ENCODE measurements at places on chromosomes 2 and 18. TPM values are rescaled to one million over a fixed set of nuclear protein-coding genes. Genes with fewer than 3 reads are reported as not detected.

CAPN14 gene
- not detected for total RNA-seq

STON1 gene
- total RNA-seq, result 12.5 TPM

IL1F10 gene
- total RNA-seq, result not detected

SH3BP4 gene
- 35.5 TPM for total RNA-seq

CDK15 gene
- total RNA-seq, result 0.47 TPM

GLI2 gene
- 18.4 TPM for total RNA-seq

FRZB gene
- total RNA-seq, result 0.49 TPM

HRH4 gene
- not detected for total RNA-seq

CREG2 gene
- 0.04 TPM for total RNA-seq

TEKT4 gene
- total RNA-seq, result not detected

GULP1 gene
- 77.2 TPM for total RNA-seq

DNA sequence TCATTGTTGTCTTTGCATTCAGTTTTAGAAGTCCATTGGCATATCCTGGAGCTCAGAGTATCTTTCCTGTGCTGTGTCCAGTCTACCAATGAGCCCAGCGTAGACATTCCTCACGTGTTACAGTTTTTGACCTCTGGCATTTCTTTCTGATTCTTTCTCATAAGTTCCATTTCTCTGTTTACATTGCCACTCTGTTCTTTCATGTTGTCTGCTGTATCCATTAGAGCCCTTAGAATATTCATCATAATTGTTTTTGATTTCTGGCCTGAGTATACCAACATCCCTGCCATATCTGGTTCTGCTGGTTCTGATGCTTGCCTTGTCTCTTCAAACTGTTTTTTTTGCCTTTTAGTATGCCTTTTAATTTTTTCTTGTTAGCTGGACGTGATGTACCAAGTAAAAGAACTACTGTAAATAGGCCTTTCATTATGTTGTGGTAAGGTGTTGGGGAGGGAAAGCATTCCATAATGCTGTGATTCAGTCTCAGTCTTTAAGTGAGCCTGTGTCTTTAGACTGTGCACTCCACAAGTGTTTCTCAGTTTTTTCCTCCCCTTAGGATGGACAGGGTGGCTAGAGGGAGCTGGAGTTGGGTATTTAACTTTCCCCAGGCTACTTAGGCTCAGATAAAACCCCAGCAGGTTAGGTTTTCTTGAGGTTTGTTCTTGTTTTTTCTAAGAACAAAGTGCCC, 35.6 kb downstream of the CEP192 start:
- no peaks in the 10 kb centered on the region for H3K4me1 ChIP-seq
- DNase-seq, result no peak
- H3K36me3 ChIP-seq, result peaks cover 32% of the 10 kb centered on the region

- no peak for DNase-seq
- peaks cover 3% of the 10 kb centered on the region for H3K27me3 ChIP-seq
These were observed 427.8 kb upstream of the MYT1L start for GRCh38 chr2:2758793-2759367.

DNA sequence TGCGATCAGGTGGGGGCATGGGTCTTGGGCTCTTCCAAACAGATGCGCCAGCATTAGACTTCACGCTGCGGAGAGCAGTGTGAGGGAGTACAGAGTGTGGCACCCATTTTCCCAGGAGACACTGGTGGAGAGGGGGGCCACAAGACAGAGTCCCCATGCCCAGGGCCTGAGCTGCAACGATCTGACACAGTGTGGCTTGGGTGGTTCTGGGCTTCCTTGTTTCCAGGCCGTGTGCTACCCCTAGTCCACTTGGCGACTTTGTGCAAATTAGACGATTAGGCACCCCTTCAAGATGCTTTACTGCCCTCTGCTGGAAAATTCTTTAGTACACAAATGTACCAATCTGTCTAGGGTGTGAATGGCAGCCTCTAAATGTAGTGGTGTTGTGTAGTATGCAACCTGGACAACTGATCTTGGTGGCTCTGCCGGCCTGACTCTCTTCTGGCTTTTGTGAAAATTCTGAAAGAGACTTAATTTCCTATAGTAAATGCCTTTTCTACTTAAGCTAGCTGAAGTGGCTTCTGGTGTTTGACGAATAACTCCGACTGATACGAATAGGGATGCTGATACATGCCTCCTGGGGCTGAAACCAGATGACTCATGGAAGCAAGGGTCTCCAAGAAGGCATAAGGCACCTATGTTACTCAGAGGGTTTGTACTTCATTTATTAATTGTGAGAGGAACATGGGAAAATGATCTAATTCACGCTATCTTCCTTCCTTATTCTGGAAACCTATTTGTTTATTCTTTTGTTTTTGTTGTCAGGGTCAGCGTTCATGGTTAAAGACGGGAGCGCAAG, 92.3 kb upstream of the SMAD2 start:
- no peaks in the 10 kb centered on the region for H3K4me1 ChIP-seq
- peak; percentile 74 for DNase-seq
- no peaks in the 10 kb centered on the region for H3K36me3 ChIP-seq
- H3K27ac ChIP-seq, result no peak overlapping the region
- H3K27me3 ChIP-seq, result no peaks in the 10 kb centered on the region
- H3K4me3 ChIP-seq, result no peak overlapping the region

DNA sequence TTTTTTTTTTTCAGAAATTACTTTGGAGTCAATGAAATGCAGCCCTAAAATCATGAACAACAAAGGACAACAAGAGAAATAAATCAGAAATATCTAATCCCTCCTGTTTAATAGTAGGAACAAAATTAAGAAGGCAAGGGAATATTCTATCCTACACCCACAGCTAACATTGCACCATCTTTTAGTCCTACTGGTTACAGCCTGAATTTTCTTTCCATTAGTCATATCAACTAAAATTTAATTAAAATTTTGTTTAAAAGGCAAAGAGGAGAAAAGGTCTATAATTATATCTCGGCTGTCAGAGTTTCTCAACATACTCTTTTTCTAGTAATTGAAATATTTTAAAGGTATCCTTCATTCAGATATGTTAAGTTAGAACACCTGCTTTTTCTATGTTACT, 61.9 kb downstream of the DTNA start:
- no peak overlapping the region for H3K4me3 ChIP-seq
- DNase-seq, result no peak
- H3K4me1 ChIP-seq, result peaks cover 14% of the 10 kb centered on the region
- H3K36me3 ChIP-seq, result no peaks in the 10 kb centered on the region
- H3K27ac ChIP-seq, result no peak overlapping the region

- no peak for DNase-seq
- H3K4me3 ChIP-seq, result no peak overlapping the region
- no peak overlapping the region for H3K27ac ChIP-seq
- H3K36me3 ChIP-seq, result no peaks in the 10 kb centered on the region
- H3K4me1 ChIP-seq, result no peaks in the 10 kb centered on the region
- H3K27me3 ChIP-seq, result no peaks in the 10 kb centered on the region
These were observed 40.6 kb upstream of the RTTN start for GRCh38 chr18:70246061-70246466.

GRCh38 chr2:200730960-200731359, 80.8 kb upstream of the BZW1 start:
- no peaks in the 10 kb centered on the region for H3K4me1 ChIP-seq
- H3K4me3 ChIP-seq, result no peak overlapping the region
- H3K27me3 ChIP-seq, result 0 out of 2 replicates have a peak, but pooled peaks cover 3% of the 10 kb centered on the region
- DNase-seq, result no peak

DNA sequence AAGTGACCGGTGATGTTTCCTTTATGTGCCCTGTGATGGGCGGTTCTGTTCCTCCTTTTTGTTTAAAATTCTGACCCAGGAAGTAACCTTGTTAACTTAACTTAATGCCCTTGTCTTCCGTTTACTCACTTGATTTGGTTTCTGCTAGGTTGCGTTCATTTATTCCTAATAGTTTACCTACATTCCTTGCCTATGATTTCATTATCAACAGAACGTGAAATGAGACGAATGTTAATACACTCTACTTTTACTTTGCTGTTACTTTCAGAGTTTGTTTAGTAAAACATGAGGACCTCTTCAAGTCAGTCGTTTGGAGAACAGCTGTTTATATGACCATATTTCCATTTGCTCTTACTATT, 638 bp downstream of the CEP192 start:
- DNase-seq, result no peak
- H3K27ac ChIP-seq, result peak overlapping the region; percentile 80
- no peaks in the 10 kb centered on the region for H3K36me3 ChIP-seq
- no peaks in the 10 kb centered on the region for H3K27me3 ChIP-seq
- peak overlapping the region; percentile 71 for H3K4me3 ChIP-seq

GRCh38 chr2:86223140-86223926, 24.1 kb downstream of the MRPL35 start:
- no peak overlapping the region for H3K4me3 ChIP-seq
- no peak for DNase-seq
- H3K27ac ChIP-seq, result no peak overlapping the region
- no peaks in the 10 kb centered on the region for H3K4me1 ChIP-seq
- peaks cover 6% of the 10 kb centered on the region for H3K27me3 ChIP-seq

DNA sequence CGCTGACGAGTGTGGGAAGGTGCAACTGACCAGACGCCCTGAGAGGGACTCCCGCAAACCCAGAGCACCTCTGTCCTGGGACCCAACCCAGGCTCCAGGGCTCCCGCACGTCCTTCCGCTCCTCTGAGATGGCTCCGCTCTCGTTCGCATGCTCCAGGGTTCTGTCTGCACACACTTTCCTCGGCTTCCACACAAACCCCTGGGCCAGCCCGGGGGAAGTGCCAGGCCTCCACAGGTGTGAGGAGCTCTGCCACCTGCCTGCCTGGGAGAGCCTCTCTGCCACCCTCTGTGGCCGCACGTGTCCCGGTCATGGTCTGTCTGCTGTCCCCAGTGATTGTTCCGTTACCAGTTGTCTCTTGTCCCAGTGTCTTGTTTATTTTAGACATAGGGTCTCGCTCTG, 222.9 kb downstream of the HDAC4 start:
- H3K27me3 ChIP-seq, result no peaks in the 10 kb centered on the region
- peaks cover 9% of the 10 kb centered on the region for H3K36me3 ChIP-seq
- no peak overlapping the region for H3K4me3 ChIP-seq
- DNase-seq, result no peak
- no peaks in the 10 kb centered on the region for H3K4me1 ChIP-seq

GRCh38 chr18:68262690-68263294, 452.1 kb downstream of the TMX3 start:
- H3K4me1 ChIP-seq, result no peaks in the 10 kb centered on the region
- H3K27me3 ChIP-seq, result no peaks in the 10 kb centered on the region
- no peaks in the 10 kb centered on the region for H3K36me3 ChIP-seq
- no peak for DNase-seq
- no peak overlapping the region for H3K27ac ChIP-seq

GRCh38 chr2:238277695-238278094, 10.7 kb downstream of the PER2 start:
- no peaks in the 10 kb centered on the region for H3K4me1 ChIP-seq
- no peak overlapping the region for H3K4me3 ChIP-seq
- H3K27ac ChIP-seq, result no peak overlapping the region
- H3K27me3 ChIP-seq, result no peaks in the 10 kb centered on the region

DNA sequence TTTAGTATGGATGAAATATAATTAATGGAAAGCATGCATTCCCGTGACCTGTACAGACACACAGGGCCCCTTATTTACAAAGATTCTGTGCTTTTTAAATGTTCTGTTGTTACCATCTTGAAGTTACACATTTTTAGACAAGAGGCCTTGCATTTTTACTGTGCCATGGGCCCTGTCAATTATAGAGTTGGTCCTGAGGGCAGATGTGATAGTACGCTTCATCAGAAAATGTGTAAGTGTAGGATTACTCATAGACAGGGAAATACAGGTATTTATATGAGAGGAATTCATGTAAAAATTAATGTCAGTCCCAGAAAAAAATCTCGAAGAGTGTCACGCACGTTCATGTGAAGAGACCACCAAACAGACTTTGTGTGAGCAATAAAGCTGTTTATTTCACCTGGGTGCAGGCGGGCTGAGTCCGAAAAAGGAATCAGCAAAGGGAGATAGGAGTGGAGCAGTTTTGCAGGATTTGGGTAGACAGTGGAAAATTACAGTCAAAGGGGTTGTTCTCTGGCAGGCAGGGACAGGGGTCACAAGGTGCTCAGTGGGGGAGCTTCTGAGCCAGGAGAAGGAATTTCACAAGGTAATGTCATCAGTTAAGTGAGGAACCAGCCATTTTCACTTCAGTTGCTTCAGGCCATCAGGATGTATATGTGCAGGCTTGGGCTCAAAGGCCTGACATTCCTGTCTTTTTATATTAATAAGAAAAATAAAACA, 12.2 kb upstream of the ALPK2 start:
- H3K4me1 ChIP-seq, result no peaks in the 10 kb centered on the region
- H3K36me3 ChIP-seq, result no peaks in the 10 kb centered on the region
- H3K27me3 ChIP-seq, result no peaks in the 10 kb centered on the region
- DNase-seq, result no peak

DNA sequence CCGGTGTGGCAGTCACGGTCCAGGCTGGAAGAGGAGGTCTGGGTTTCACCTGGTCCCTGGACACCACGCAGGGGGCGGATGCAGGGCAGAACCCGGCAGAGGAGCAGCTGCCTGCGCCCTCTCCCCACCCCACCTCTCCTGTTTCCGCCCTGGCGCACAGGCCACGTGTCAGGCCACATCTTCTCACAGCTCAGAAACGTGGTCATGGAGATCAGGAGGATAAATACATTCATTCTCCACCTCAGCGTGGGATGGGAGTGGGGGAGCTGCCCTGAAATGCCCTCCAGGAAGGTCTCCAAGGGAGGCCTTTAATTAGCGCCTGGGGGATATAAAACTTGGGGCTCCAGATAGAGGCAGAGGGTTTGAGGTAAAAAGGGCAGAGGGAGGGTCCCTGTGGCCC, 142.0 kb downstream of the KCTD1 start:
- peak; percentile 12 for DNase-seq
- no peaks in the 10 kb centered on the region for H3K4me1 ChIP-seq
- no peak overlapping the region for H3K27ac ChIP-seq
- H3K4me3 ChIP-seq, result no peak overlapping the region
- no peaks in the 10 kb centered on the region for H3K27me3 ChIP-seq

- no peaks in the 10 kb centered on the region for H3K36me3 ChIP-seq
- no peak overlapping the region for H3K4me3 ChIP-seq
- no peak overlapping the region for H3K27ac ChIP-seq
These were observed 261.6 kb upstream of the SPOPL start for GRCh38 chr2:138239902-138240491.

DNA sequence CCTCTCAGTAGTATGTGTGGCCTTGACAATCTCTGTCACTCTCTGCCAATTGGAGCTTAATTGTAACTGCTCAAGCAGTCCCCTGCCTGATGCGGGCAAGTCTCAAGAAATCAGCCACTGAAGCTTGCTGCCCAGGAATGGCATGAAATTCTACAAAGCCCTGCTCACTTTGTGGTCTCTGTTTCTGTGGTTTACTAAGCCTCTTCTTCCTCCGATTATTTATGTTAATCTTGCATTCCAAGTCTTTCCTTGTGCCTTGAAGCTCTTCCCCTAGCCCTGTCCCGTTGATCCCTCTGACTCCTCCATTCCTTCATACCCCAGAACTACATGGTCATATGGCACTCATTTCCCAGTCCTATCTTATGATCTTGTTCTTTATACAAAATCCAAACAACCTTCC, 489.3 kb upstream of the CHST9 start:
- DNase-seq, result no peak
- H3K36me3 ChIP-seq, result no peaks in the 10 kb centered on the region
- H3K4me1 ChIP-seq, result no peaks in the 10 kb centered on the region
- H3K27me3 ChIP-seq, result no peaks in the 10 kb centered on the region
- H3K27ac ChIP-seq, result no peak overlapping the region

Measured in SJCRH30 (cell line).